Iris pigment epithelial cell (primary cell): ENCODE measurements at places on chromosomes 3 and 15.

DNA sequence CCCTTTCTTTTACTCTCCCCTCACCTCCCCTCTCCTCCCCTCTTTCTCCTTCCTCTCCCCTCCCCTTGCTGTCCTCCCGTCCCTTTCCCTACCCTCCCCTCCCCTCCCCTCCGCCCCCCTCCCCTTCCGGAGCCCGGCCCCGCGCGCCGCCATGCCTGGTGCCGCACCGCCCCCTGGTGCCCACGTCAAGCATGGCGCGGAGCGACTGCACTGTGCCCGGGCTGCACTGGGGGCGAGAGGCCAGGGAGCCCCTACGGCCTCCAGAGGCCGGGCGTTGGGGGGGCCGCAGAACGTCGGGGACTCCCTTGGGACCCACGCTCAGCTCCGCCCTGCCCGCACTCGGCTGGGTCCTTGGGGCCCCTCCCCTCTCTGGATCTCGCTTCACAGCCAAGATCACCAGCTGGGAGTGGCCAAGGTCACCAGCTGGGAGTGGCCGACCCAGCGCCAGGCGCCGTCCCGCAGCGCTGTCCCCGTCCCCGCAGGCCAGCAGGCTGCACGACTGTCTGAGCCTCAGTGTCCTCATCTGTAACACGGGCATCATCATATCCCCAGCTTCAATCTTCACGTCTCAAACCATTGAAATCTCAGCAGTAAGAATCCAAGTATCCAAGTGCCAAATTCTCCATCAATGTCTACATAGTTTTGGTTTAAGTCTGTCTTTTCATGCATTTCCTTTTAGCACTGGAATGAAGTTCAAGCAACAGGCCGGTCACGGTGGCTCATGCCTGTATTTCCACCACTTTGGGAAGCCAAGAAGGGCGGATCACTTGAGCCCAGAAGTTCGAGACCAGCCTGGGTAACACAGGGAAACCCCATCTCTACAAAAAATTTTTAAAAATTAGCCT is 42.5 kb downstream of the TPRA1 start:
- DNase-seq = peak; percentile 40

DNA sequence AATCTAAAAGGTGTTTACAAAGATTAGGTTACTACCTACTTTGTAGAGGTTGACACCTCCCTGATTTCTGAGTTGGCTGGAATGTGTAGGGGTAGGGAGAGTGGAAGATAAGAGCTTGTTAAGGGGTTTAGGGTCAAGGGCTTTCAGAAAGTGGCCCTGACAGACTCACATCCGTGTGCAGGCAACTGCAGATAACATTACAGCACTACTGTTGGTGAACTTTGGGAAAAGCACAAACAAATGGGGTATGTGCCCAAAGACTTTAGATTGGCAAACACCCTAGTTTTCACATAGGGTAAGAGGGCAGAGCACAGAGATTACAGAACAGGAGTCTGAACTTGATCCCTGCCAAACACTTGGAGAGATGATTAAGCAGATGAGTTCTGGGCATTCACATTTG is 375.7 kb downstream of the EPHB1 start:
- no peak for DNase-seq

DNA sequence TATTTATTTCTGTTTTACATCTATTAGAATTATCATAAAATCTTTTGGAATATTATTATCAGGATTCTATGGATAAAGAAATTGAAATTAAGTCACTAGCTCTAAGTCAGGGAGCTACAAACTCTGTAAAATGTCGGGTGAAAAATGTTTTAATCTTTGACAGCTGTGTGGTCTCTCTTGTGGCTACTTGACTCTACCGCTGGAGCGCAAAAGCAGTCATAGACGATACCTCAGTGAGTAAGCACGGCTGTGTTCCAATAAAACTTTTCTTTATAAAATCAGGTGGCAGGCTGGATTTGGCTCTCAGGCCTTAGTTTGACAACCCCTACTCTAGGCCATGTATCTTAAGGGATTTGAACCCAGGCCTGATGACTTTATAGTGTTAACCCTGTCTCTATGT is 88.5 kb upstream of the PFN2 start:
- peak; percentile 54 for DNase-seq

DNA sequence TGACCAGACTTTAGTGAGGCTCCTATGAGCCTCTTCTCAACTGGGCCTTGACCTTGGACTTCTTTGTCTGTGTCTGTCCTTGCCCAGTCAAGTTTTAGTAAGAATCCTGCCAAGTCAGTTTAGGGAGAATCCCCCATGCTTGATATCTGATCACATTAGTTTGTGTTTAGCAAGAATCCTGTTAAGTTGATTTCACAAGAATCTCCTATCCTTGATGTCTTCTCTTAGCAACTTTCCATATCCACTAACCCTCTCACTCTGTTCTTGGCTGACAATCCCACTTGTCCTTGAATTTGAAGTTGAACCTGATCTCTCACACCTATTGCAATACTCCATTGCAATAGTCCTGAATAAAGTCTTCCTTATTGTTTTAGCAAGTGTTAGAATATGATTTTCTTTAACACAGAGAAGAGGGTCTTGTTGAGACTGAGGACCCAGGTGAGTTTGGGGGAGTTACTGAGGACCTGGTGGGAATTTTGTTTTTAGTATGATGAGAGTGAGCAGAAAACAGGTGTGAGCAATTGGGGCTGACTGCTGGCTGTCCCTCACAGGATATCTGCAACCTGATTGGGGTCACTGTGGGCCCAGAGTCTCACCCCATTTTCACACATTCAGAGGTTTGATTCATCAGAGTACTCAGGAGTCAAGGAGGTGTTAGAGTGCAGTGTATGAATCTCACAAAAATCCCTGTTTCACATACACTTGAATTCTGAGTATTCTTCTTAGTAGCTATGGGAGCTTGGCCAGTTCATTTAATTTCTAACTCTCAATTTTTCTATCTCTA is 39.9 kb upstream of the TNFAIP8L3 start:
- peak; percentile 62 for DNase-seq

GRCh38 chr15:39976291-39977274 is 42.7 kb downstream of the EIF2AK4 start:
- peak; percentile 56 for DNase-seq

DNA sequence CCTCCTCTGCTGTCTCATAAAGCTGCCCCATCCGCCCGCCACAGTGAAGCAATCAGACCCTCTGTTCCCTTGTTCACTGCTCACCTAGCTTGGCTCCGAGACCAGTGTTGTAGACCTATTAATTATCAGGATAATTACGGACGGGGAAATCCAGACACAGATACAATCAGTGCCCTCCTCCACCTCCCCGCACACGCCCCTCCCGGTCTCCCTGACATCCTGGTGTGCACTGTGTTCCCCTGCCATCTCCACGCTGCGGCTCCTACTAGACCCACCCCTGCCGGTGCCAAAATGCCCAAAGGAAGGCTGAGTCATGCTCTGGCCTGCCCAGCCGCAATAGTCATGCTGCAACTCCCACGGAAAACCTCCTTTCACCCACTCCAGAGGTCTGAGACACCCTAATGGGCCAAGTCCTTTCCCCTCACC is 277.3 kb upstream of the TLE3 start:
- DNase-seq = peak; percentile 23

GRCh38 chr15:61888074-61888780 is 172.0 kb downstream of the VPS13C start:
- DNase-seq = no peak

DNA sequence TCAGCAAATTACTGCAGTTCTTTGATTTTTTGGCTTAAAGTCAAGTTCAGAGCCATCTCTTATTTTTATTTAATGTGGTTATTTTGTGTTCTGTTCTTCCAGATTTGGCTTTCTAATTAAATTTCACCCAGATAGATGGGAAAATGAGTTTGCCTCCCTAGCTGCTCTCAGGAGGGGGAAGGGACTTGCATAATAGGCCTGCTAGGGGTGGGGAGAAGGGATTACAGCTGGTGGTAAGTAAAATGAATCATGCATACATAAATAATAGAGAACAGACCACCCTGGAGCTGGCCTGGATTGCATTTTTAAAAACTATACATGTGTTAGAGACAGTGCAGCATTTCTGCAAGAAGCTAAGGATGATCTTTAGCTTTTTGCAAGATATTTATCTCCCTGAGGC is 3.9 kb upstream of the PXYLP1 start:
- DNase-seq = peak; percentile 89

- DNase-seq = no peak
Measured at GRCh38 chr15:32866454-32867312, 148.9 kb downstream of the GREM1 start.

GRCh38 chr3:30655187-30655812 is 48.9 kb downstream of the TGFBR2 start:
- peak; percentile 65 for DNase-seq

DNA sequence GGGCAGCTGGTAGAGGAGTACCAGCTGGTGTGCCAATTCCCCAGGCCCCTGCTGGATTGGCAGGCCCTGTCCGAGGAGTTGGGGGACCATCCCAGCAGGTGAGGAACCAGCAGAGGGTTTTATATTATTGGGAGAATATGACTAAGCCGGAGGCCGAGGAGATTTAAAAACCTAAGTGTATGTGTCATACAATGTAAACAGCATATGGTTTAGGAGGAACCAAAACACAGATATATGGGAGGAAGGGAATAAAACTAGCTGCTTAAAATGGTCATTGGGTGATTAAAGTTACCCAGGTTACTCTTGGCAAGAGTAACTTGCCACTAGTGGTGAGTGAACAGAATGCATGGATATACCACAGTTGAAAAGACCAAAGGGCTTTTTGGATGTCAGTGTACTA is 22.1 kb downstream of the SNRPN start:
- DNase-seq = no peak

DNA sequence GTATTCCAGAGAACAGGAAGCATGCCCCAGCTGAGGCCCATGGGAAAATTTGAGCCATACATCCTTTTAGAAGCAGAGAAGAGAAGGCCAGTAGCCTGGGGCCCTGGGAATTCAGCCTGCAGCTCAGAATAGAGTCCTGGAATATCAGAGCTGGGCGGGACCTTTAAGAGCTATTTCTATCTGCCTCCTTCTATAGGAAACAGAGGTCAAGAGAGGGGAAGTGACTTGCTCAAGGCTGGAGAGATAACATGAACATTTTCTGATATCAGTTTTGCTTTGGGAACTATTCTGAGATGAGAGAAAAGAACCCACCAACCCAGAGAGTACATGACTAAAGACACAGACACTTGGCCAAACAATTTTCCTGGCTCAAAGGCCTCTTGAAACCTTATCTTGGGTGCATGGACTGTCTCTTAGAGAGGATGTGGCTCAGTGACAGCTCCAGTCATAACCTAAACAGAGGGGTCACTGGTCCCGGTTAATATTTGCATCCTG is 26.0 kb downstream of the MASP1 start:
- peak; percentile 36 for DNase-seq

- peak; percentile 14 for DNase-seq
Measured at GRCh38 chr3:155312781-155313180, 19.3 kb upstream of the STRIT1 start.

GRCh38 chr15:89551550-89551949 is 23.7 kb upstream of the TICRR start:
- peak; percentile 7 for DNase-seq

GRCh38 chr3:31481697-31482096 is 51.0 kb upstream of the STT3B start:
- DNase-seq = no peak

GRCh38 chr3:45749880-45750279 is 46.5 kb downstream of the SLC6A20 start:
- no peak for DNase-seq

- DNase-seq = no peak
Measured at GRCh38 chr3:41137686-41138111, 61.6 kb upstream of the CTNNB1 start.

GRCh38 chr3:38153221-38153620 is 12.1 kb upstream of the OXSR1 start:
- no peak for DNase-seq
